SHP77 treated with DMSO at 0.1 percent for 48 hours (cell line): ENCODE measurements at places on chromosomes 16 and 17.

- no peak for DNase-seq
These were observed 69.7 kb upstream of the RPL38 start for GRCh38 chr17:74133740-74134139.

DNA sequence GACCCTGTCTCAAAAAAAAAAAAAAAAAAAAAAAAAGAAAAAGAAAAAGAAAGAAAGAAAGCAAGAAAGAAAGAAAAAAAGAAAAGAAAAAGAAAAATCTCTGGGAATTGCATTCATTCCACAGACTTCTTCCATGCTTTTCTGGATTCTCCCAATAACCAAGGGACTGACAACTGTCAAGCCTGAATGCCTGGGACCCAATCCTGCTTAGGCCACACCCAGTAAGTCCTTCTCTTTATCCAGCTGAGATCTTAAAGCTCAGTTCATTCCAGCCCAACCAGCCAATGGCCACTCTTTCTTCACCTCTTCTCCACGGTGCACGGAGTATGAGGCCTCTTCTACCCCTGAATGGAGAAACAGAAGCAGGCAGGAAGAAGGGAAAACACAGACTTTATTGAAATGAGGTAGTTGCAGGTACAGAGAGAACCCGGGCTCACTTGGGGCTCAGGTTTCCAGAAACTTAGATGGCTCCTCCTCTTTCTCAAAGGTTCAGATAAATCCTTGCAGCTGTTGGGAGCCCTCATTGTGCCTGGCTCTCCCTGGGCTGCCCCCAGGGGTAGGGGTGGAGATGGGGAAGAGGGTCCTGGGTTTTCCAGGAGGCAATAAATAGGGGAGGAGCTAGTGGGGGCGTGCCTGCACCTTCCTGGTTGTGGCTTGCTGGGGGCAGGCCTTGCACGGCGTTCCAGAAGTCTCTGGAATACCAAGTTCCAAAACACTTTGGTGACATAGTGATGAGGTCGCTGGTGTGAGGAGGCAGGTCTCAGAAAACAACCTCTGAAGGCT lies 2.5 kb downstream of the HOXB1 start:
- DNase-seq = no peak

GRCh38 chr16:17224879-17225281 lies 245.9 kb downstream of the XYLT1 start:
- no peak for DNase-seq

- peak; percentile 34 for DNase-seq
These were observed 453.3 kb downstream of the KCNJ2 start for GRCh38 chr17:70622368-70623260.

- no peak for DNase-seq
These were observed 76.0 kb downstream of the METRNL start for GRCh38 chr17:83155128-83156121.
